ENCODE measurements at places on chromosomes 4 and X. TPM values are rescaled to one million over a fixed set of nuclear protein-coding genes. Genes with fewer than 3 reads are reported as not detected.

The LEF1 gene
- 33.9 TPM for total RNA-seq

The MTNR1A gene
- 0.49 TPM for total RNA-seq

The POU3F4 gene
- total RNA-seq: not detected

The NPY1R gene
- 0.45 TPM for total RNA-seq

The PF4V1 gene
- total RNA-seq: not detected

The SCML2 gene
- 5.2 TPM for total RNA-seq

The ITIH6 gene
- 2.8 TPM for total RNA-seq

The PAGE4 gene
- not detected for total RNA-seq

The MAP3K15 gene
- 0.32 TPM for total RNA-seq

The IQSEC2 gene
- 7.6 TPM for total RNA-seq

The GPR173 gene
- total RNA-seq: not detected

The SMS gene
- total RNA-seq: 259 TPM

The TRPC5OS gene
- total RNA-seq: not detected

The PTCHD1 gene
- total RNA-seq: not detected

The CDX4 gene
- total RNA-seq: not detected

The AMTN gene
- not detected for total RNA-seq

The PALLD gene
- total RNA-seq: 5.3 TPM
